CD4-positive, alpha-beta T cell treated with Interleukin-15 for 4 hours (primary cell): ENCODE measurements at places on chromosomes 2 and 18.
A peak's percentile ranks its signal among the peaks of the same experiment; 100 is the strongest.

GRCh38 chr18:61459896-61460648 lies 126.8 kb downstream of the CDH20 start:
- no peak for DNase-seq

GRCh38 chr2:33268246-33268831 lies 208.1 kb upstream of the RASGRP3 start:
- DNase-seq: no peak

DNA sequence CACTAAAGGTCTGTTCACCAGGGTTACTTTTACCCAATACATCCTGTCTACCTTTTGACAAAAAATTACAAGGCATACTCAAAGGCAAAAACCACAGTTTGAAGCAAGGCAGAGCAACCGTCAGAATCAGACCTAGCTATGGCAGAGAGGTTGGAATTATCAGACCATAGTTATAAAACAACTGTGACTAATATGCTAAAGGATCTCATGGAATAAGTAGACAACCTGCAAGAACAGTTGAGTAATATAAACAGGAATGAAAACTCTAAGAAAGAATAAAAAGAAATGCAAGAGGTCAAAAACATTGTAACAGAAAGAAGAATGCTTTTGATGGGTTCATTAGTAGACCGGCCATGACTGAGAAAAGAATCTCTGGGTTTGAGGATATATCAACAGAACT lies 318.8 kb upstream of the KCNH7 start:
- DNase-seq: no peak

- peak; percentile 50 for DNase-seq
Measured at GRCh38 chr18:77124452-77124922, 8.1 kb downstream of the MBP start.

DNA sequence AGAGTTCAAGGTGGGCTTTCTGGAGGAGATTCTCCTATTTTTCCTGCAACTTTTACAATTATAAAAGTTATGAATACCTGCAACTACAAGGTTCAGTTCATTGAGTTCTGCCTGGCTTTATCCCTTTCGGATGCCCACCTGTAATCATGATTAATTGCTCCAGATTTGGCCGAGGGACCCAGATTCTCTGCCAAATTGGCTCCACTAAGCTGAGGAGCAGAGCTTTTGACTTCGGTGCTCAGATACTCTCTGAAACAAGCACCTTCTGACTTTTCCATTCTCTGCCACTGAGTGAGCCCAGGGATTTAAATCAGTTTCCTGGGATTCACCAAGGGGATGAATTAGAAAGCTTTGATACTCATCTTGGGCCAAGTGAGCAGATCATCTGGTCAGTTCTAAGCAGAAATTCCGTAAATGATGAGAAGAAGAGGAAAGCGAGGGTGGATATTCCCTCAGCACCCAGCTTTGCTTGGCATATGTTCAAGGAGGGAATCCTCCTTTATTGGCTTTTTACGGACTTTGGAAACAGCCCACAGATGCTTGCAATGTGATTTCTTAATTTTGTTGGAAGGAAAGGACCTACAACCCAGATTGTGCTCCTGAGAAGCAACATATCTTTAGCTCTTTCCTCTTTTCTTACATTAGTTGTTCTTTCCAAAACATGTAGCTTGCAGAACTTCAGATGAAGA lies 179.2 kb downstream of the SETBP1 start:
- no peak for DNase-seq
